NCI-H1694 (cell line): ENCODE measurements at places on chromosomes 3 and 15.

DNA sequence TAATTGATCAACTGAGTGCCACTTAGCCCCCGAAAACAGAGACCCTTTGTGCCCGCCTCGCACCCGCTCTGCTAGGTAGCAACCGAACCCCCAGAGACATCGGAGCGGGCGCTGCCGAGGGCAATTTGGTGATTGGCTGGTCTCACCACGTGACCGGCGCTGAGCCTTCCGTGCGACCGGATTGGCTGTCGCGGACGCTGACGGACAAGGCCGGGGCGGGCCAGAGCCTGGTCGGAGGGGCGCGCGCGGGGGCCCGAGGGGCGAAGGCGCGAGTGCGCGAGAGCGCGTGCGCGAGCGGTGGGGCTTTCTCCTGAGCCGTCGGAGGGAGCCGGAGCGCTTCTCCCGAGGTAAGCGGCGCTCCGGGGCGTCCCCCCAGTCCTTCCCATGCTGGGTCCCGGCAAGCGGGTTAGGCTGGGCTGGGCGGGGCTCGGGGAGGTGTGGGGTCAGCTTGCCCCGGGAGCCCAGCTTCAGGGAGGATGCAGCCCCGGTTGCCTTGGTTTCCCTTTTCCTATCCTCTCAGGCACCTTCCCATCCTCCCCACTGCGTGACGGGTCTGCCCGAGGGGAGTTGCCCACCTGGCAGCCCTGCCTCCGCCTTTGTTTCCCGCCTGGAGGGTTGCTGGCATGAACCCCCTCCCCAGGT is at the start of gene TMEM108:
Gene TMEM108, plus strand, starts transcription at position 303 of the 642 bp plus-strand sequence.
- DNase-seq: peak; percentile 93

DNA sequence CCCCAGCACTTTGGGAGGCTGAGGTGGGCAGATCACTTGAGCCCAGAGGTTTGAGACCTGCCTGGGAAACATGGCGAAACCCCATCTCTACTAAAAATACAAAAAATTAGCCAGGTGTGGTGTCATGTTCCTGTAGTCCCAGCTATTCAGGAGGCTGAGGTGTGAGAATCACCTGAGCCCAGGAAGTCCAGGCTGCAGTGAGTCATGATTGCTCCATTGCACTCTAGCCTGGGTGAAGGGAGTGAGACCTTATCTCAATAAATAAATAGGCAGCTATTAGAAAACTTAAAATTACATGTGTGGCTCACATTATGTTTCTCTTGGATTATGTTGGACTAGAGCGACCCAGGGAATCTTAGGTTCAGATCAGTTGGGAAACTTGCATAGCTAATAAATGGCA is 69.7 kb downstream of the RPLP1 start:
- DNase-seq: no peak

- no peak for DNase-seq
Measured at GRCh38 chr15:40010686-40011085, 28.3 kb downstream of the SRP14 start.

DNA sequence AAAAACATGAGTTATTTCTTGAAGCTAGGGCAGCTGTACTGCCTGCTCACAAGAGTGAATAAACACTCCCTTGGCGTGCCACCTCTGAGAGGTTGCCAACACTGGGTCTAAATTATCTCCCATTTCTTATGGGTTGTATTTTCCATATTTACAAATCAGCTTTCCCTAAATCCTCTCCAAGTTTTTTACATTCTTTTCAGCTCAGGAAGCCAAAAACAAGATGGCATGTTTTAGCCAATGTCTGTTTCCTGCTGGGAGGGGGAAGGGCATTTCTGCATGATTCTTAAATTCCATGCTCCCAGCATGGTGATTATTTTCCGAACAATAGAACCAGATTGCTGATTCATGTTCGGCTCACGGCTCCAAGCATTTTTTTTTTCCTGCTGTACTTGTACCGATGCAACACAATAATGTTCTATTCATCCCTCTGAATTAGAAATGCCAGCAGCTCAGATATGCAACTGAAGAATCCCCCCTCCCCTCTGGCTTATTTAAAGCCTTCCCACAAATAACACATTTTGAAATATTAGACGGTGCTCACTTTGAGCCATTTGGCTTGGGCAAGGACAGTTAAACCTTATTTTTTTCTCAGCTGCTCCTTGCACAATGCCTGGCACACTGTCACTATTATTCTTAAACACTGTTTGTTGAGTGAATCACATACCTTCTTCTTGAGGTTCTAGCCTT is 252.5 kb downstream of the THRB start:
- no peak for DNase-seq

GRCh38 chr3:179308001-179308400 is 14.8 kb upstream of the ZNF639 start:
- no peak for DNase-seq

GRCh38 chr15:76335307-76336253 is 993 bp upstream of the ISL2 start:
- no peak for DNase-seq
